Activated CD8-positive, alpha-beta memory T cell treated with anti-CD3 and anti-CD28 coated beads, Interleukin-2, amount 10 ng/mL, durations not matched to agents 7 days and 5 days (primary cell): ENCODE measurements at places on chromosomes 1 and 21. TPM values are rescaled to one million over a fixed set of nuclear protein-coding genes. Genes with fewer than 3 reads are reported as not detected.

DNA sequence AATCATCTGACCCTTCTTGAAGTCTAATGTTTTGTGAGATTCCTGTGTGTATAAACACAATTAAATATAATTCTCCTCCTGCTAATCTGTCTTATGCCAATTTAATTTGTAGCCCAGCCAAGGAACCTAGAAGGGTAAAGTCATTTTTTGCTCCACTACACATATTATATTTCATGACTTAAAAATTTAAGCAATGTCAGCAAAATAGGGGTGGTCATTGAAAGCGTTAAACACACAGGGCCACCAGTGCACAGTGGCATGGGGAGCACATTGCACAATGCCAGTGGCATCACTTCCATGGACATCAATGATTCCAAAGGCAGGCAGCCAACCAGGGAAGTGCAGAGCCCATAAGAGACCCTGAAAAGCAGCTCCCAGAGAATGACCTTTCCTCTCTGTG lies 166.1 kb downstream of the AJAP1 start:
- H3K4me1 ChIP-seq, result no peaks in the 10 kb centered on the region
- no peak for DNase-seq
- no peak overlapping the region for H3K27ac ChIP-seq
- H3K4me3 ChIP-seq, result no peak overlapping the region
- H3K27me3 ChIP-seq, result no peaks in the 10 kb centered on the region

DNA sequence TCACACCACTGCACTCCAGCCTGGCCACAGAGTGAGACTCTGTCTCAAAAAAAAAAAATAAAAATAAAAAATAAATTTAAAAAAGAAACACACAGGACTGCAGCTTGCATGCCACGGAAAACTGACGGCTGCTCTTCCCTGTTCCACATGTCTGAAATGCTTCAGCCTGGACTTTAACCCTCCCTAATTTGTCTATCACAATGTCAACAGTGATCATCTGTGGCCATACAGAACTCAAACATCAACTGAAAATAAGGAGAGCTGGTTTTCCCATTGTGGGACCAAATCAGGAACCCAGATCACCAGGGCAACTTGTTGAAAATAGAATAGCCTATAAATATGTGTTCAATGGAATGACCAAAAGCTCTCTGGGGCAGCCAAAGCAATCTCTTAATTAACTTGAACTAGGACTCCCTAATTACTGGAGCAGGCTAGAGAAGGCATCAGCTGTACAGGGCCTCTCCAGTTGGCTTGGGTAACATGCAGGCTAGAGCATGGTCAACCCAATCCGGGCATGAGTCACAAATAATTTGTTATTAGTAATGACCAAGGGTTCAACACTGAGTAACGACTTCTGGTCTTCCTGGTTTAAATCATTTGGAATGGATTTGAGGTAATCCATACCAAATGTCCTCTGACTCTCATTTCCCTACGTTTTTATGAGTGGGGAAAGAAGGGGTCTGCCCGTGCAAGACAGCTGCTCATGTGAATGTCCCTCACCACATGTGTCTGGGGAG lies 62.7 kb upstream of the KAZN start:
- no peak overlapping the region for H3K27ac ChIP-seq
- no peaks in the 10 kb centered on the region for H3K4me1 ChIP-seq
- no peak overlapping the region for H3K4me3 ChIP-seq

LCE2A gene
- total RNA-seq, result not detected

- peaks cover 65% of the 10 kb centered on the region for H3K27me3 ChIP-seq
- no peak for DNase-seq
- no peaks in the 10 kb centered on the region for H3K36me3 ChIP-seq
- peaks cover 16% of the 10 kb centered on the region for H3K4me1 ChIP-seq
- H3K27ac ChIP-seq, result no peak overlapping the region
Observed at GRCh38 chr1:6996371-6996770, 211.1 kb downstream of the CAMTA1 start.

S100A14 gene
- total RNA-seq, result not detected

TSACC gene
- total RNA-seq, result not detected

DNA sequence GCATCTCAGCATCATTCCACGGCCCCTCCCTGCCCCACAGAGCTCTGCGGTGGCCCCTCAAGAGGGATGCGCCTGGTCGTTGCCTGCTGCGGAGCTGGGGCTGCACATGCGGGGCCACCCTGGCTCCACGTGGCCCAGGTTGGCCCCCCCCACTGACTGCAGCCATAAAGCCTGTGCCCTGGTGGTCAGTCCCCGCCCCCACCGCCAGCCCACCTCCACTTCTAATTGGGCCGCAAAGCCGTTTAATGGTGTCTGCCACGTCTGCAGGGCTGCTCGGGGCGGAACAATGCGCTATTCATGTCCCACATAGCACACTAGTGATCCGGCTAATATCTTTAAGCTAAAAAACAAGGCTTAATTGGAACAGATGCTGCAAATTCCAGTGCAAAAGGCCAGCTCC lies 33.5 kb upstream of the ACTRT2 start:
- no peaks in the 10 kb centered on the region for H3K4me1 ChIP-seq
- no peaks in the 10 kb centered on the region for H3K36me3 ChIP-seq
- H3K4me3 ChIP-seq, result no peak overlapping the region
- DNase-seq, result no peak
- H3K27ac ChIP-seq, result no peak overlapping the region

GRCh38 chr1:43563876-43564539 lies 33.3 kb downstream of the PTPRF start:
- no peak overlapping the region for H3K27ac ChIP-seq
- H3K27me3 ChIP-seq, result peaks cover 9% of the 10 kb centered on the region
- DNase-seq, result no peak
- peaks cover 5% of the 10 kb centered on the region for H3K4me1 ChIP-seq
- no peaks in the 10 kb centered on the region for H3K36me3 ChIP-seq

- no peak for DNase-seq
- peaks cover 8% of the 10 kb centered on the region for H3K4me1 ChIP-seq
- H3K36me3 ChIP-seq, result peaks cover 3% of the 10 kb centered on the region
- H3K27ac ChIP-seq, result peak overlapping the region; percentile 79
Observed at GRCh38 chr1:243473227-243474135, 217.6 kb downstream of the SDCCAG8 start.

DNA sequence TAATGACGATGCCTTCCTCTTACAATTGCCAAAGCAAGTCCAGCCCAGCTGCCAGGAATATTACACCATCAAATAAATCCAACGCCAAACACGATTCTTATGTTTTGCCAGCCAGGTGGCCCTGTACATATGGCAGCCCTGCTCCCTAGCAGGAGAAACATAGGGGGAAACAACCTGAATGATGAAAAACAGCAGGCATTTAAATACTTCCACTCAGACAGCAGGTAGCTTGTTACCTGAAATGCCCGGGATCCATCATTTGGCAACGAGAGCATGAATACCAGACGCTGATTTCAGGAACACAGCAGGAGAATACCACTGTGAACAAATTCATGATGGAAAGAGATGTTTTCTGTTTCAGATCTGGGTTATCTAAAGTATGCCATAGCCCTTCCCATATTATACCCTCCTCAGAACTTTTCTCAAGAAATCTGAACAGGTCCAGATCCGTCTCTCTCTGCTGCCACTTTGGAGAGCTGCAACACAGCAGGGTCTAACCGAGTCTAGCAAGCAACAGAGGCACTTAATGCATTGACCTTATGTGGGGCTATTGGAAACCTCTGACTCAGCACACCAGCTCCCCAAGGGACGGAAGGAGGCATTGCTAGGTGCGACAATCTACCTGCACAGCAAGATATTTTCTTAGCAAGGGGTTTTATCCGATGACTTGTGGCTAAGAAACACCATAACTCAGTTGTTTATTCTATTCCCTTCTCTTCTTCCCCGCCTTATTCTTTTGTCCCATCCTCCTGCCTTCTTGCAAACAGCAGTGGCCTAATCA lies 166.3 kb downstream of the BARHL2 start:
- H3K27ac ChIP-seq, result no peak overlapping the region
- no peak overlapping the region for H3K4me3 ChIP-seq
- peaks cover 2% of the 10 kb centered on the region for H3K27me3 ChIP-seq
- H3K4me1 ChIP-seq, result no peaks in the 10 kb centered on the region

TNFRSF4 gene
- total RNA-seq, result 72.4 TPM
